Mononuclear cell (primary cell): ENCODE measurements at places on chromosomes 7 and 10. TPM values are rescaled to one million over a fixed set of nuclear protein-coding genes. Genes with fewer than 3 reads are reported as not detected.

The OLAH gene
- total RNA-seq, result not detected

The C10orf71 gene
- not detected for total RNA-seq

The CNTNAP2 gene
- 1.0 TPM for total RNA-seq

The PVRIG gene
- total RNA-seq, result 13.9 TPM

The SPDYE5 gene
- not detected for total RNA-seq

The ZNF853 gene
- total RNA-seq, result 3.8 TPM

The MSMB gene
- not detected for total RNA-seq

The IGF2BP3 gene
- 13.7 TPM for total RNA-seq

The PAPOLB gene
- not detected for total RNA-seq

The ANAPC16 gene
- total RNA-seq, result 92.6 TPM

The CFAP69 gene
- 0.42 TPM for total RNA-seq

The HOXA1 gene
- 0.42 TPM for total RNA-seq

The GSTO2 gene
- total RNA-seq, result 0.84 TPM

The DMBT1 gene
- total RNA-seq, result not detected

The HOXA5 gene
- total RNA-seq, result 3.0 TPM

The TAS2R3 gene
- 0.73 TPM for total RNA-seq

The MAT1A gene
- total RNA-seq, result not detected

The RGR gene
- not detected for total RNA-seq

The C7orf33 gene
- total RNA-seq, result not detected

The SYT15B gene
- total RNA-seq, result 0.10 TPM

The CALCR gene
- not detected for total RNA-seq

The BTBD16 gene
- total RNA-seq, result not detected

The CALML3 gene
- not detected for total RNA-seq

The SOSTDC1 gene
- not detected for total RNA-seq

The BMI1 gene
- 67.4 TPM for total RNA-seq

The GIMAP5 gene
- total RNA-seq, result 102 TPM

The HOXA7 gene
- 0.10 TPM for total RNA-seq

The HTR5A gene
- under 0.01 TPM for total RNA-seq

The CNNM1 gene
- 0.21 TPM for total RNA-seq

The DLG5 gene
- total RNA-seq, result 3.7 TPM

The OR2A12 gene
- total RNA-seq, result not detected

The TMEM130 gene
- total RNA-seq, result 0.21 TPM

The MINDY3 gene
- total RNA-seq, result 61.1 TPM

The METTL27 gene
- not detected for total RNA-seq

The RARRES2 gene
- not detected for total RNA-seq

The CYP3A7 gene
- total RNA-seq, result not detected

The NMT2 gene
- total RNA-seq, result 17.1 TPM

The OR2A1 gene
- total RNA-seq, result not detected

The OR9A2 gene
- total RNA-seq, result not detected

The TEX47 gene
- total RNA-seq, result not detected

The AMZ1 gene
- 0.63 TPM for total RNA-seq

The C10orf62 gene
- not detected for total RNA-seq

The CADPS2 gene
- total RNA-seq, result not detected

The LIPK gene
- not detected for total RNA-seq

The TMEM106B gene
- total RNA-seq, result 31.2 TPM

The RASA4 gene
- total RNA-seq, result 52.6 TPM
